LNCaP clone FGC (cell line): ENCODE measurements at places on chromosomes 11 and 22.

GRCh38 chr11:111526501-111526900 is 11.9 kb downstream of the HOATZ start:
- DNase-seq = no peak

GRCh38 chr11:65973439-65974110 is 12.0 kb downstream of the SART1 start:
- DNase-seq = no peak

DNA sequence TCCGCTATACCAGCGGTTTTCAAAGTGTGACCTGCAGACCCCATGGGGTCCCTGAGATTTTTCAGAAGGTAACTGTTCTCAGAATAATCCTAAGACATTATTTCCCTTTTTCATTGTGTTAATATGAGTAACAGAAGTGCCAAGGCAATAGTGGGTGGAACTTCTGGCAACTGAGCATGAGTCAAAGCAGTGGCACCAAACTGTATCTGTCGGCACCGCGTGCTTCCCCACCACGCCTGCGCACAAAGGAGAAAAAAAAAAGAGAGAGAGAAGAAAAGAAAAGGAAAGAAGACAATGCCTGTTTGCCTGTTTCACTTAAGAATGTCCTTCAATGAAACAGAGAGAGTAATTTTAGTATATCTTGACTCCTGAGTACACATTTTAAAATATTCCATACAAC is 679.9 kb downstream of the OPCML start:
- DNase-seq = no peak

DNA sequence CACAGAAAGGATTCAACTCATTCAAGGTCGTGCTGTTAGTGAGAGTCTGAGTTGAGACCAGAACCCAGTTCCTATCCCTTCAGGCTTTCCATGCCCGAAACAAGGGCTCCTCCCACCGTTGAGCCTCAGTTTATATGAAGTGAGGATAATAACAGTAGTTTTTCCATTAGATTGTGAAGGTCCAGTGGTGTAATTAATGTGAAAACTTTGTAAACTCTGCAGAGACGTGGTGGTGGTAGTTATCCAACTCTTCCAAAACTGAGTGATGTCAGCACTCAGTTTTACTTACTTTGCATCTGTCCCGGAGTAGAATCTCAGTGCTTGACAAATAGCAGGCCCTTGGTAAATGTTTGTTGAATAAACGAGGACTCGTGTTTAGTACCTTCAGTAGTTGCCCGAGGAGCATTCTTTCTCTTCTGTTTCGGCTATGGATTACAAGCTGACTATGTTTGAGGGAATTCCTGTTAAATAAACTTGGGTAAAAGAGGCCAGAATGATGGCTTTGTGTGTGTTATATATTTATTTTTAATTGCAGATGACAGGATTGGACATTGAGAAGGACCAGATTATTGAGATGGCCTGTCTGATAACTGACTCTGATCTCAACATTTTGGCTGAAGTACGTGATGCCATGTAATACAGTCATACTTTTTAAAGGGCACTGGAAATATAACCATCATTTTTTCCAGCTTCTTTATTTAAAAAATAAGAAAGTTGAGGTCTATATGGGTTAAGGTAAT is 1.0 kb downstream of the REXO2 start:
- no peak for DNase-seq

GRCh38 chr11:46280706-46281105 is 3.2 kb downstream of the CREB3L1 start:
- no peak for DNase-seq

DNA sequence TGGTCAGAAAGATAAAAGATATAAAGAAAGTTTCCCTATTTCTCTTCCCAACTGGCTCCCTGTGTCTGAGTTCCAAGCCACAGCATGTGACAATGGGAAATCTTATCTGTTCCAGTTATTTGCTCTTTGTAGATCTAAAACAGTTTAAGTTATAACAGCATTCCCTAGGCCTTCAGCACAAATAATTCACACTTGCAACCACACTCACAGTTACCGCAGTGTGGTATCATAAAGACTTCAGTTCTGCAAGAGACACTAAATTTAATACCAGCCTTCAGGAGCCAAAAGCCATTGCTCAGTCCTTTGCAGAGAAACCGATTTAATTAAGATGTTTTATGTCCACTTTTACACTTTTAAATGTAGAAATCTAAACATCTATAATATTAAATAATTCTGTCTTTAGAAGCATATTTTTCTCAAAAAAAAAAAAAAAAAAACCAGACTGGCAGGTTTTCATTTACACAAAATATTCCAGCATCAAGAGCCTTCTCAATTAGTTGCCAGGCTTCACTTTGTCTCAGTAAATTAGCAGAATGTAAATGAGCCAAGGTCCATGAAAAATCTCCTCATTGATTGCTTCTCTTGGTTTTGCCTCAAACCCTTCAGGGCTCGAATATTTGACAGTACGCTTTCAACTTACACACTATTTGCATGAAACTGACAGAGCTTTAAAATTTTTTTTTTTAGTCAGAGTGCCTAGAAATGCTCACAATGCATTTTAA is 300.0 kb upstream of the DDI1 start:
- DNase-seq = no peak

- DNase-seq = no peak
Observed at GRCh38 chr11:121214861-121215260, 77.7 kb upstream of the SC5D start.

DNA sequence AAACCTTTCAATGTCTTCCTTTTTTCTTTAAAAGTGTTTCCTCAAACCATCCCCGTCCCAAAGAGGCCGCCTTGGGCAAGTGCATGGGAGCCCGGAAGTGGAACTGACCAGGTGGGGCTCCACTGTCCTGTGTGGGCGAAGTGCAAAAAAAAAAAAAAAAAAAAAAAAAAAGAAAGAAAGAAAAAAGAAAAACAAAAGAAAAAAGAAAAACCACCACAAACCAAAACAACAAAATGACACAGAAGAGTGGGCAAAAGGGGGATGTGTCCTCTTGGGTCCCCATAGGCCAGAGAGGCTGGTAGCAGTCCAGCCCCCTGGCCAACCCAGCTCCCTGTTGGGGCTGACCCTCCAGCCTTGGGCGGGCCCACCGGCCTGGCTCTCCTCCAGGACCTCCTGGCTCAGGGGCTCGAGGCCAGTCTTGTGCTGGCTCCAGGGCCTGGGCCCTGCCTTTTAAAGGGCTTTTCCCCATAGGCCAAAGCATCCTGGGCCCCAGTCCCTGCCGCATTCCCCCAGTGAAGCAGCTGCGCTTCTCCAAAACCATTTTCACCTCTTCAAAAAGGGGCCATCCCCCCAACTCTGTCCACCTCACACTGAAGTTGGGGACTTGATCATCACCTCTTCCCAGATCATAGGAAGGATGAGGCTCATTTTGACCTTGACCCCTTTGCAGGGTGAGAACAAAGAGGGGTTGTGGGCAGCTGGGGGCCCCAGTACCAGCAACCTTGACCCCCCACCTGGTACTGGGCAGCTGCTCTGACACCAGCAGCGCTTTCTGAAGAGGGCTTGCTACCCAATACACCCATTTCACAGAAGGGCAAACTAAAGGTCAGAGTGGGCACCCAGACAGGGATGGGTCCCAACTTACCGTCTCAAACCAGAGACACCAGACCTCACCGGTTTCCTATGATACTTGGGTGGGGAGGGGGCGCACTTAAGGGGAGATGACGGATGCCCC is 9.4 kb downstream of the CBX6 start:
- no peak for DNase-seq

DNA sequence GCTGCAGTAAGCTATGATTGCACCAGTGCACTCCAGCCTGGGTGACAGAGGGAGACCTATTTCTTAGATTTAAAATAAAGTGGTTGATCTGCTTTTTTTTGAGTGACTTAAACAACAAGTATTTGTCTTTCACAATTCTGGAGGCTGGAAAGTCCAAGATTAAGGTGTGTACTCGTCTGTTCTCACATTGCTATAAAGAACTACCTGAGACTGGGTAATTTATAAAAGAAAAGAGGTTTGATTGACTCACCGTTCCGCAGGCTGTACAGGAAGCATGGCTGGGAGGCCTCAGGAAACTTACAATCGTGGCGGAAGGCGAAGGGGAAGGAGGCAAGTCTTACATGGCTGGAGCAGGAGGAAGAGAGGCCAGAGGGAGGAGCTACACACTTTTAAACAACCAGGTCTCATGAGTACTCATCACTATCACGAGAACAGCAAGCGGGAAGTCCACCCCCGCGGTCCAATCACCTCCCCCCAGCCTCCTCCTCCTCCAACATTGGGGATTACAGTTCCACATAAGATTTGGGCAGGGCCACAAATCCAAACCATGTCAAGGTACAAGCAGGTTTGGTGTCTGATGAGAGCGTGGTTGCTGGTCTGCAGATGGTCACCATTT is 19.7 kb upstream of the OSBPL5 start:
- DNase-seq = no peak

DNA sequence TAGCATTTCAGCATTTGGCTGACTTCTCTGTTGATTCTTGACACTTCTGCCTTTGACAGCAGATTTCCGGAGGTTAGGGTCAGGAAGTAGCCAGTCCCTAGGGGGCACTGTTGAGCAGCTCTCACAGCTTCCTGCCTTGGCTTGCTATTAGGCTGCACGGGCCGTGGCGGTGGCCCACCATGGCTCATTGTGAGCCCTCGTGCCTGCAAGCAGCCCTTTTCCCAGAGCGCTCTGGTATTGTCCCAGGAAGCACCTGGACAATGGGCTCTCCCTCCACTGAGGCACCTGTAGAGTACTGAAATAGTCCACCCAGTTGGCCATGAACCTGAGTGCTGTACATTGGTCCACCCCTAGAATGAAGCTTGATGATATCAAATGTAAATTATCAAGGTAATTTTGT is 100.2 kb upstream of the GAL start:
- DNase-seq = no peak

- DNase-seq = no peak
Observed at GRCh38 chr22:49792107-49792506, 35.6 kb downstream of the BRD1 start.

DNA sequence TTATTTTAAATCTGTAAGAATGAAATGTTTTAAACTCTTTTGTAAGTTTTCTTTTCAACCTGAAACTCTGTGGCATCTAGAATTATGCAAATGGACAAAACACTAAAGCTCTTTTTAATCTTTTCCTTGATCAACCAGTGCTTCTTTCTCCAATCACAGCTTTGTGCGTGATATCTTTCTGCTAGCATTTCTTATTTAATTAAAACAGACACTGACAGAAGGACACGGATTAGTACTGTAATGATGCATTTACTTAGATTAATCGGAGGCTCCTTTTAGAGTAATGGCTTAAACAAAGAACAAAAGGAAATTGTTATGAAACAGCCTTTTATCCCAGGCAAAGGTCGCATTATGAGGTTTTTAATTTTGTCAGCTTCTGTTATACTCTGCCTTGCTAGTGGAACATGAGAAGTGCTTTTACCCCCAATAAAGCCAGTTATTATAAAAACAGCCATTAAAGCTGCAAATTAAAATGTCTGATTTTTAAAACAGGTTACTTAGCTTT is 48.5 kb upstream of the SOX6 start:
- DNase-seq = no peak

DNA sequence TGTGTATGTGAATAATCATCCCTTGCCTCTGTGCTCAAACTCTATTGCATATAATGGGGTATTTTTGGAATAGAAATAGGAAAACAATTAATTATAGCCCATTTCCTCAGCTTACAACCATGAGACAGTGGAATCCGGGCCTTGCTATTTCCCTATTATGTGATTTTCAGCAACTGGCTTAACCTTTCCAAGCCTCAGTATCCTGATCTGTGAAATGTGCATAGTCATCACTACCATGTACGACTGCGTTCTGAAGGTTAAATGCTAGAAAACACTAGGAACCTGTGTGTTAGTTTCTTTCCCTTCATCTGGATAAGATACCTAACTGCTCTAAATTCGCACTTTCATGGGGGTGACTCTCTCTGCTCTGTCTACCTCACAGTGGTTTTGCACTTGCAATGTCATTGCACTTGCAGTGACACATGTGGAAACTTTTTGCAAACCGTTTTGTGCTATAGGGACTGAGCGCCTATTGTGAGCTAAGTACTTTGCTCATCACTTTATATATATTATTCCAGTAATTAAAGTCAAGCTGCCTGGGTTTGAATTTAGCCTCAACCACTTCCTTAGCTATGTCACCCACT is 48.3 kb downstream of the IRAG1 start:
- no peak for DNase-seq
